NCI-H226 (cell line): ENCODE measurements at places on chromosomes 7 and 10.

DNA sequence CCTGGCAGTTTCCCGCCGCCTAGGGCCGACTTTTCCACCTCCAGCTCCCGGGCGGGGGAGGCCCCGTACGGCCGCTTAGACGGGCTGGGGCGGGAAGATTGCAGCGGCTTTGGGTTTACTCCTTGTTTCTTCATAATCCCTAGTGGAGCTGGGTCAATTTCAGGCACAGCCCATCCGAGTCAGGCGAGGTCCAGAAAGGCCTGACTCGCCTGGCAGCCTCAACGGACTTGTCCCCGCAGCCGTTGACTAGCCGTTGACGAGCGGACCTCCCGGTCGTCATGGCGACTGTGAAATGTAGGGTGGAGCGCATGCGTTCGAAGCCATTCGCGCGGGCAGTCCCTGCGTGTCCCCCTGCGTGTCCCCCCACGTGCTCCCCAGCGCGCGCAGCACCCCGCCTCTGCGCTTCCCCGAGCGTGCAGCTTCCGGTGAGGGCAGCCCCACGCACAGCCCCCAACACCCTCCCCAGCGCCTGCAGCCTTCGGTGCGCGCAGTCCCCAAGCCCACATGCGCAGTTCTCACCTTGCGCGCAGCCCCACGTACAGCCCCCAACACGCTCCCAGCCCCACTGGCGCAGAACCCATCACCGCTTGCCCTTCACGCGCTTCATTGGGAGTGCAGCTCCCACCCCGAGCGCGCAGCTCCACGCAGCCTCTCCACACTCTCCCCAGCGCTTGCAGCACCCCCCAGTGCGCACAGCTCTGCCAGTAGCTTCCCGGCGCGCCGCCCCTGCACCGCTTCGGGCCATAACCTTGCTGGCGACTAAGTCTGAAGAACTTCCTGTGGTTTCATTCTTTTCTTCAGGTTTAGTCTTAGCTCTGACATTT is 67.8 kb downstream of the TBX20 start:
- DNase-seq = peak; percentile 3

GRCh38 chr7:100413346-100413745 is 15.2 kb downstream of the ZCWPW1 start:
- no peak for DNase-seq

GRCh38 chr7:87328281-87328680 is 17.2 kb upstream of the CROT start:
- no peak for DNase-seq

DNA sequence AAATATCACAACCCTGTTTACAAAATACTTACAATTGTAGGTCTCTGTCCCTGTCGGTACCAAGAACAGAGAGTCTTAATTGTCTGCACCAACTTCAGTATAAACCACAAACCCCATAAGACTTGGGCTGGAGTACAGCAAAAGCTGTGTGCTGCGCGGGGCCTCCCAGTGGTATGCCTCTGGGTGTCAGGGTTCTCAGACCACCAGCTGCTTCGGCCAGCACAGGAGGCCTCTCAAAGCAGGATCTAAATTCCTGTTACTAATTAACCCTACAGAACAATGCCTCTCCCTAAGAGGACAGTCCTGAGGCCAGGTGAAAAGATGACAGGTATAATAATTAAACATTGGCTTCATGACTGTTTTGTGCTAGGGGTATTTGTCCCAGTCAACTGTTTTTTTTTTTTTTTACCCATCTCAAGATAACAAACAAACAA is 957 bp upstream of the SVIL start:
- DNase-seq = no peak

DNA sequence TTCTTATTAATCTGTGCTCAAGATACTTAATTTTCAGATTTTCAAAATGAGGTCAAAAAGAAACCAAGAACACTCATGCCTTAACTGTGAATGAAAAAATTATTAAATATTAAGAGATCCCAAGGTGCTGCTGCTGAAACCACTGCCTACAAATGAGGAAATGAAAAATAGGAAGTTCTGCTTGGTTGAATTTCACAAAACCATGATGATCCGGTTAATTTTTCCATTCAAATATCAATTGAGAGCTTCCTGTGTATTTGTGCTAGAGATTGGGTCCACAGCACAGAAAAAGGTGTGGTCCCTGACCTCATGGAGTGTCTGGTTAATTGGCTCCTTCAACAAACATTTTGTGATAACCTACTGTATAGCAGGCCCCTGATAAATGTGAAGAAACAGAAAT is 132.7 kb upstream of the YAE1 start:
- DNase-seq = no peak

GRCh38 chr7:47197486-47197885 is 384.4 kb downstream of the TNS3 start:
- DNase-seq = no peak

DNA sequence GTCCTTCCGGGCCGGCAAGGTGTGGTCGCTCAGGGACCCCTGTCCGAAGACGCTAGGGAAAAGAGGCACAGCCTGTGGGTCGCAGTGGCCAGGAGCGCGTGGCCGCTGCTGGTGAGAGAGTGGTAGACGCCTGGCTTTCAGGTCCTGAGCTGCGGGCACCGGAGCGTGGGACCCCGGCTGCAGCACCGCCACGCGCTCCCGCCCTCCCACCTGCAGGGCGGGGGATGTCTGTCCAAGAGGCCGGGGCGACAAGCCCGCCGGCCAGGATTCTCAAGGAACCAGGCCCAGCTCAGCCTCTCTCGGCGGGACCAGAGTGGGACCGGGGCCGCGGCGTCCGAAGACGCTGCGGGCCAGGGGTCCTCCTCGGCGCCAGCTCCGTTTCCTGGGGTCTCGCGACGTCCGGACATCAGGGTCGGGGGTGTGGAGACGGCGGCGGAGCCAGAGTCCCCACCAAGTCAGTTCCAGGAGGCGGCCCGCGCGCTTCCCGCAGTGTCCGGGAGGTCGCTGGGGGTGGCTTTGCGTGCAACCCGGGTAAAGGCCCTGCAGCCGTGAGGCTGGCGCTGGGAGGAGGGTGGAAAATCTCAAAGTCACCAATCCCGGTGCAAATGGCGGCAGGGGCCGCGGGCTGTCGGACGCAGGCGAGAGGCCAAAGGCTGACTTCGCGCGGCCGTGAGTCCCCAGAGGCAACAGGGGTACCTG is 5.5 kb downstream of the ZNF503 start:
- DNase-seq = no peak

- peak; percentile 35 for DNase-seq
These were observed 678 bp downstream of the SH2B2 start for GRCh38 chr7:102287111-102287980.

DNA sequence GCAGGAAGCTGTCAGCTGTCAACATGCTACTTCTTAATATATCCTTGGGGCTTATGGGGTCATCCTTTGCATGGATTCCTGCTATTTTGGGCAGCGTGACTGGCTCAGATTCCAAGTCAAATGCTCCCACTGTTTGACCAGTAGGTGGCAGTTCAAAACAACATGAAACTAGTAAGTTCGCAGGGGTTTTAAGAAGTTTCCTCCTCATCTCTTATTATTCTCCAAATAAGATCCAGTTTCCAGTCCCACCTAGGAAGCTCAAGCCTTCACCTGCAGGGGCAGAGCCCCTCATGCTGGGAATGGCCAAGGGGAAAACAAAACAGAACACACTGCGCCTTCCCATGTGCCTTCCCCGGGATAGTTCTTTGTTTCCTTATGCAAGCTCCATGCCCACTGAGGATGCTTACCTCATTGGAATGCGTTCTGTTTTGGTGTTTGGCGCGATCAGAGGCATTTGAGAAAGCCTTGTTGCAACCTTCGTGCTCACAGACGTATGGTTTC is 259.8 kb downstream of the GLI3 start:
- peak; percentile 32 for DNase-seq

DNA sequence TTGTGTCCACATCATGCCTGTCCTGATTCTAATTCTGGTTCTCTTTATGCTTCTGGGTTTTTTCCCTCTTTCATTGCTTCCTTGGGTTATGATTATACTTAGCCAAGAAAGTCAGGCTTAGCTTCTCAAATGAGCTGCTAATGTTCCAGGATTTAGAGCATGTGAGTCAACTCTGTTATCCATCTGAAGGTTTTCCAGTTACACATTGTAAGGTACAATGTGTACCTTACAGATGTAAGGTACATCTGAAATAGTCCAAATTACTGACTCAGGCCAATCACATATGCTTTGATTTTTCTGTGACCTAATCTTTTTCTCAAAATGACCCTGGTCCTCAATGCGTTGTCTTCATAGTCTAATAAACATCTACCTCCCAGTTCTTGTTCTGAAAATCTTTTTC is 13.3 kb upstream of the MIOS start:
- DNase-seq = no peak

- no peak for DNase-seq
These were observed 76.9 kb downstream of the PRKCQ start for GRCh38 chr10:6503171-6503570.

DNA sequence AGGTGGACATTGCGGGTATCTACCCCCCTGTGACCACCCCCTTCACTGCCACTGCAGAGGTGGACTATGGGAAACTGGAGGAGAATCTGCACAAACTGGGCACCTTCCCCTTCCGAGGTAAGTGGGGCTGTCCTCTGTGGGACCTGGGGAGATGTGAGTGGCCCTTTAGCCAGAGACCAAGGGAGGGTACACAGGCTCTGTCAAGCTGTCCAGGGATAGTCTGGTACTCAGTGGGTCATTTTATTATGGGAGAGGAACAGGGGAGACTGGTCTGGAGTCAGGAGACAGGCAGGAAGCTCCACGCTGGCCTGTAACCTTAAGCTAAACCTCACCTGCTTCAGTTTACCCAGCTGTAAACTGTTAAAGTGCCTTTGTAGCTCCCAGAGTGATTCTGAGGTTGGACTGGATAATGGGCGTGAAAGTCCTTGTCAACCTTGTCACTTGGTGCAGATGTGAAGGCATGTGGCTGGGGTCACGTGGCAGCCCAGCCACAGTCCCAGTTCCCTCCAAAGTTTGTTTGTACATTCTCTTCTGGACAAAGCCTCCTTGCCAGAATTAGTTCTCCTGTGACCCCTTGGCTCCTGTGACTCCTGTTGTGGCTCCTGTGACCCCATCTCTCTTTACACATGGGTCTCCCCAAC is 729 bp downstream of the HOGA1 start:
- DNase-seq = no peak

DNA sequence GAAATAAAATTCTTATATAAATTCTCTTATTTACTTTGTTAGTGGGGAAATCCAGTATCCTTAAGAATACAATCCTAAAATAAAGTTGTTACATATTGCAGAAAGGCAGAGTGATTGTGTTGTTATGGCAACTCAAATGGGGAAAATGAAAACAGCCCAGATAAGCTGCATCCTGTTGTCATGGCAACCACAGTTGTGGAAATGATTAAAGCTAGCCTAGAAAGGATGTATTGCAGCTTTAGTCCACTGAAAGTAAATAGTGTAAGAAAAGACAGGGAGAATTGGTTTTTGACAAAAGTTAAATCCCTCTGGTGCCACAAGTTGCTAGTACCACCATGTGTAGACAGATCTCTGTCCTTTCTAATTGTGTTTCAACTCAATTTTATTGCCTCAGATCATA is 43.2 kb downstream of the BTRC start:
- peak; percentile 60 for DNase-seq
